ENCODE measurements at places on chromosomes 5 and 9.

DNA sequence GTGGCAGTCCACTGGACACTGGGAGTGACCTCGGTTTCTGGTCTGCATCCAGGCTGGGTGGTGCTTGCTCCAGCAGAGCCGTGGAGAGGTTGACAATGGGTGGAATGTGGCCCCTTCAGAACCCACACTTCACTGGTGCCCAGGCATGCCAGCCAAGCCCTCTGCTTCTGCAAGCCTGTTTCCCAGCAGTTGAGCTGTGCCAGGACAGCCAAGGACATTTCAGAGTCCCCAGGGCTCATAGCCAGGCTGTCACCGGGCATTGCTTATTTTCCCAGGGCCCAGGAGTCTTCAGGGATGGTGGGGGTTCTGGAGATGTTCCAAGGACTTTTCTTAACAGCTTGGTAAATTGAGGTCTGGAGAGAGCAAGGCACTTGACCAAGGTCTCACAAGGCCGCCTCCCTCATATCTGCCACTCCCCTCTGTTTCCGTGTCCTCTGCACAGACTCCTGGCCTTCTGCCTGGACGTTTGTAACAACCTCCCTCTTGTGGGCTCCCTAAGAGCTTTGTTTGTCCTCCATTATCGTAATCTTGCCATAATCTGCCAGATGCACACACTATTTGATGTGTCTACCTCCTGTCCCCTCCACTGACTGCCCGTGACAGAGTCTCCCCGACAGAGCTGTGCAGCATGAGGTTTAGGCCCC is 3.8 kb upstream of the NDST1 start:
- no peak for DNase-seq

GRCh38 chr5:151742870-151743294 is 15.5 kb downstream of the ATOX1 start:
- no peak for DNase-seq

DNA sequence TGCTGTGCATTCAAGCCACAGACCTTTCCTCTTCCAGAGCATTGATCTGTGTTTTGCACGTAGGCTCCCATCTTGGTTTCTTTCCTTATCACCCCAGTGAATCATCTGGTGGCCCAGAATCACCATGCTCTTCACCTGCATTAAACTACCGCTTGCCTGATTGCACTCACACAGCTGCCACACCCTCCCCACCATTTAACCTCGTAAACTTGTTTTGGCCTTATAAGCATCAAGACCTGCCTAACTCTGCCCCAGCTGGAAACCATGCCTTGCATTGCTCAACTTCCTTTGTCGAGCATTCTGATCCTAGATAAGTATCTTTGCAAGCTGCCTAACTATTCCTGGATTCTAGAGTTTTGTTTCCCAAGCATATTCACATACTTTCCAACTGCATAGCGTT is 369.6 kb upstream of the SEMA6A start:
- no peak for DNase-seq

DNA sequence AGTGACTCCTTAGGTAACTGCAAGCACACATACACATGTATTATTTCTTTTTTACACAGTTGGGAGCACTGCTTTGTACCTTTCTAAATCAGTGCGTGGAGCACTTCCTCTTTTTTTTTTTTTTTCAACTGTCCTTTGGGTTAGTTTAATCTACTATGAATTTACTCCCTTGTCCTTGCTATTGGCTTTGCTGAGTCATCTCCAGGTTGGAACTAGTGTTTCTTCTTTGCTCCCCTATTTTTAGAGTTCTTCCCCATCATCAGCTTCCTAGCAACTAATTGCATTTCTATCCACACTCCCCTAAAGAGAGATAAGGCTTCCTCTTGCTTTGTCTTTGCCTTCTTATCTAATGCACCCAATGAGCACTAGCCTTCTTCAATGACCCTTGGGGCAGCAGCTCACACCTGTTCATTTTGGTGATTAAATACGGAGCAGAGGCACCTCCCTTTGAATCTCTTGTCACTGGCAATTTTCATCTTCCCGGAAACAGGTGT is 24.3 kb downstream of the S100Z start:
- DNase-seq, result no peak

DNA sequence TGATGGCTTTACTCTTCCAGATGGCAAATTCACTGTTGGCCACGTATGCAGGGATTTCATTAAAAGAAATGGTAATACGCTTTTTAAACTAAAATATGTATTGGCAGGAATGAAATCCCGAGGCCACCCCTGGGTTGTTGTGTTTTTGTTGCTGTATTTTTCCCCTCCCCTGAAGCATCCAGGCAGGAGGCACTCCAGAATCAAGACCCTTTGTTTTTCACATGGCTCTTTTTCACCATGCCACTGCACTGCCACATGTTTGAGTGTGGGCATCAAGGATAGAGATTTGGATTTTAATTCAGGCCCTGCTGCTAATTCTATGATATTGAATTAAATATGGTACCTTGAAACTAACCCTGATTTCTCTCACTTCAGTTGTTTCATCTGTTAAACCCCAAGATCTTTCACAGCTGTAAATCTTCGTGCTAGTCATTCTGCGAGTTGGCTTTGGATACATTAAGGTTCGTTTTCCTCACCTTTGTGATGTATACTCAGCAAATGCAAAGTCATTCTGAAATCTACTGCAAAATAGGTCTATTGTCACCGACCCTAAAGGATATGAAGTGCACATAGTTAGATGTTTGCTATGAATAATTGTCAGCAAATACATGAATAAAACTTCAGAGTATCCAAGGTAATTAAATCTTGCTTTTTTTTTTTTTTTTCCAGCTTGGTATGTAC is 533.4 kb downstream of the PTPRD start:
- DNase-seq, result no peak

- no peak for DNase-seq
Measured at GRCh38 chr9:135665795-135666189, 2.7 kb downstream of the LCN9 start.

GRCh38 chr5:65161655-65162054 is 320.1 kb downstream of the ADAMTS6 start:
- no peak for DNase-seq

- no peak for DNase-seq
Measured at GRCh38 chr5:160359242-160359641, 11.2 kb downstream of the C1QTNF2 start.

GRCh38 chr5:93158841-93159240 is 422.2 kb downstream of the NR2F1-AS1 start:
- DNase-seq, result no peak

DNA sequence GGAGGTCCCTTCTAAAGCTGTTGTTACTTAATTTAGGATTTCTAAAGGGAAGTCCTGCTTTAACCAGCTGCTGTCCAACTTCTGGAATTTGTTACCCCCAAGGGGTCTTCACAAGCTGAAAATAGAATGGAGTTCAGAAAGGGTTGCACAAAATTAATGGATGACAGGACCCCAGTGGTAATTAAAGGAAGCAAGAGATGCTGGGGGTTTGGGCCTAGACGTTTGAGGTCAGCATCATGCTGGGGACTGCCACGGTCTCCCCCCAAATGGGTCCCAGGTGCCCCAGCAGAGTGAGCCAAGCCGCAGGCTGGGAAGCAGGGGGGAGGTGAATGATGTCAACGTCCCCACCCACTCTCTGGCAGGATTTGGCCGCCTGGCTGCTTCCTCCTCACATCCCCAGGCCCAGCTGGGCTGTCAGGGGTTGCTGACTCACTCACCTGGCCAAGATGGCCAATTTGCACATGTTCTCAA is 97.5 kb upstream of the ARAP3 start:
- no peak for DNase-seq

DNA sequence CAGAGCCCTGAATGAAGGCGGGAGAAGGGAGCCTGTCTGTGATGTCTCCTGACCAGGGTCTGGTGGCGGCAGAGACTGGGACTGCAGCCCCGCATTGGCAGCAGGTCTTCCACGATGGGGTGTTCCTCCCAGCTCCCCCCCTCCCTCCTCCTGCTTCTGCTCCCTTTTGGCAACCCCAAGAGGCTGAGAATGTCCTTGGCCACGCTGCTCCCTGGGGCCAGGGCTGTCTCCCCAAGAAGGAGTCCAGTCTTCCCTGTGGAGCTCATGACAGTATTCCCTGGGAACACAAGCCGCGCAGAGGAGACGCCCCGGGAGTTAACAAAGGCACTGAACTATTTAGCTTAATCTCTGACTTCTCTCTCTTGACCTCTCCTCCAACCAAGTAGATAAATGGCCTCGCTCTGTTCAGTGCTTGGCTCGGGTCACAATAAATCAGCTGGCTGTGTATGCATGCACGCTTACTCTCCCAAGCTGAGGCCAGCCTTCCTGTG is 84.0 kb upstream of the NEURL1B start:
- DNase-seq, result no peak

- no peak for DNase-seq
Measured at GRCh38 chr5:139664086-139664693, 16.0 kb downstream of the CXXC5 start.

- no peak for DNase-seq
Measured at GRCh38 chr5:160693831-160694465, 158.1 kb downstream of the ATP10B start.

GRCh38 chr5:88979244-88979643 is 96.3 kb upstream of the MEF2C start:
- DNase-seq, result no peak

DNA sequence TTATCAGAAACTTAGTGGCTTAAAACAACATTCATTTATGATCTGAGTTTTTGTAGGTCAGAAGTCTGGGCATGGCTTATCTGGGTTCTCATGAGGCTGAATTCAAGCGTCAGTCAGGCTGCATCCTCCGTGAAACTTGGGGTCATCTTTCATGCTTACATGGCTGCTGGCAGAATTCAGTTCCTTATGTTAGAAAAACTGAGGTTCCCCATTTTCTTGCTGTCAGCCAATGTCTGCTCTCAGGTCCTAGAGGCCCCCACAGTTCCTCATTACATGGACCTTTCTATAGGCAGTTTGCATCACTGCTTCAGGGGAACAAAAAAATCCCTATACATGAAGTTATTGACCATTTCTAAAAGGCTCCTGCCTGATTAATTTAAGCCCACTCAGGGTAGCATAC is 83.8 kb upstream of the NMUR2 start:
- DNase-seq, result no peak

DNA sequence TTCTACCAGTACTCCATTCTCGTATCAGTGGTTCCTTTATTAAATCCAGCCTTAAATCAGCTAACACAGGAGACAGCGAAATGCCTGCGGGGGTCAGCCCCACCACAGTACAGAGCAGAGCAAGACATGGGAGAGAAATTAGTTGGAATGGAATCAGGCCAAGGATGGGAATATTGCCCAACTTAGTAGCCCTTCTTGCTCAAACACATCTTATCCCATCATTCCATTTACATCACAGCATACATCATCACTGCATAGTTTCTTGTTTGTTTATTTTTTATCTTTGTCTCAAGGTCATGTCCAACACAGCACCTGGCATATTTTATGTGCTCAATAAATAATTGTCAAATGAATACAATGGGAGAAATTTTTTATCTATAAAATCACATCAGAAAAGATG is 34.3 kb upstream of the DAB2 start:
- no peak for DNase-seq

DNA sequence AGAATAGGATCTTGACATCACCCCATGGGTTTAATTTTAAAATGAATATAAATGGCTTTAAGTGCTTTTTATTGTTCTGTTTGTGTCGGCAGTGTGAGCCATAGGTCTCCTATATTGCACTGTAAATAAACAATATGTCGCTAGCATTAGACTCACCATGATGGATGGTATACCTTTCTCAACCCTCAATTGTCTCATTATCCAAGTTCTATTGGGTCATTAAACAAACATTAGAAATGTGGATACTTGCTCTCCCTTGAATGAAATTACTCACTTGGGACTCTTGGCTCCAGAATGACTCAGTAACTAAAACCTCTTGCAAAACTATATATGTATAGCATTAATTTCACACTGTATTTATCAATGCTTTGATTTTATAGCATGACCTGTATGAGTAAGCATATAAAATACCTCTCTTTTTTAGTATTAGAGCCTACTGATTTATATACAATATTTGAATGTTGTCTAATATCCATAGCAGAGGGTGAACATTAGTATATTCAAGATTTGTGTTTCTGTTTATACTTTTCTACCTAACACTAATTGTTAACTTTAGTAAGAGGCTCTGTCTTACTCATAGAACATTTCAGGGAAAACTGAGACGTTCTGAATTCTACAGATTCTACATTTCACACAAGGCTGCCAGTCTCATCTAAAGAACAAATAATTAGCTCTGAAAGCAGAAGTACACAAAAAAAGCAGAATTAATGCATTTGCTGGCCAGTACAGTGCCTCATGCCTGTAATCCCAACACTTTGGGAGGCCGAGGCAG is 303.8 kb upstream of the PRR16 start:
- DNase-seq, result no peak

GRCh38 chr5:102659151-102659550 is 96.0 kb upstream of the PAM start:
- no peak for DNase-seq

- no peak for DNase-seq
Measured at GRCh38 chr5:142981475-142981874, 211.3 kb downstream of the ARHGAP26 start.

- DNase-seq, result no peak
Measured at GRCh38 chr5:22621084-22621483, 232.1 kb downstream of the CDH12 start.

- no peak for DNase-seq
Measured at GRCh38 chr9:91572811-91573210, 149.2 kb upstream of the NFIL3 start.

- DNase-seq, result no peak
Measured at GRCh38 chr5:157358871-157359270, 92.9 kb downstream of the CYFIP2 start.

DNA sequence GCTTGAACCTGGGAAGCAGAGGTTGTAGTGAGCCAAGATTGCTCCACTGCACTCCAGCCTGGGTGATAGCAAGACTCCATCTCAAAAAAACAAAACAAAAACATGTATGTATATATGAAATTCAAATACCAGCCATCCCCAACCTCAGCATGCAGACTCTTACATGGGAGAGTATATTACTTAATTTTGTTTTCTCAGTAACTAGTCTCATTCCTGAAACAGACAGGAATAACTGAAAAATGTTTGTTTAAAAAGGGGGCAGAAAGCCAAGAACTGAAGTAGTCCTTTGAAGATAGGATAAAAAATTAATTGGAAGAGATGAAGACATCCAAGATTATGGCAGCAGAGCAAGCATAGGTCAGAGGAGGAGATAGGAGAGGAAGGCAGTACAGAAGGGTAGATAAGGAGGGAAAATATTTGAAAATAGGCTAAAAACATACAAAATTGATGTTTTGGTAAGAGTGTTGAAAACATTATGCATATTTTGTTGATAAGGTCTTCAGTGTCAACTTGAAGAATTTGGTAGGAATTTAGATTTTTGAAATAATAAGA is 309.9 kb downstream of the MAT2B start:
- DNase-seq, result no peak

- no peak for DNase-seq
Measured at GRCh38 chr5:139966856-139967255, 76.2 kb downstream of the NRG2 start.

- DNase-seq, result no peak
Measured at GRCh38 chr9:8337834-8338766, 538.5 kb upstream of the DMAC1 start.

- no peak for DNase-seq
Measured at GRCh38 chr5:52598968-52599367, 188.7 kb upstream of the ITGA1 start.

DNA sequence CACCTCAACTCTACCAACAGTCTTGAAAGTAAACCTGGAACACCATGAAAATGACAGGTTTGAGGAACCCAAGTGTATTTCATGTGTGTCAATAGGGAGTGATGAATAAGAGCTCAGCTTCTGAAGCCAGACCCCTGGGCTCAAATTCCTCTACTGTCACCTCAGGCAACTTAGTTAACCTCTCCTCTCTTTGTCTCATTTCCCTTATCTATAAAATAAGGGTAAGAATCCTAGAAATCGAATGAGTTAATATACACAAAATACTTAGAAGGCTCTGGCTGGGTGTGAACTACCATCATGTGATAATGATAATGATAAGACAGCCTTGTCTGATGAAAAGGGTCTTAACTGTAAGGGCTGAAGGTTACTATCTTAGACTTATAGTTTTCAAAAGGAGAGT is 66.3 kb downstream of the PIP5K1B start:
- no peak for DNase-seq
